WTC11 (cell line): ENCODE measurements at places on chromosomes 1 and 21.

- no peak for DNase-seq
- H3K27ac ChIP-seq, result no peak overlapping the region
- no peaks in the 10 kb centered on the region for H3K36me3 ChIP-seq
- H3K27me3 ChIP-seq, result no peaks in the 10 kb centered on the region
These were observed 1.0 kb upstream of the OR10J4 start for GRCh38 chr1:159430985-159431384.

DNA sequence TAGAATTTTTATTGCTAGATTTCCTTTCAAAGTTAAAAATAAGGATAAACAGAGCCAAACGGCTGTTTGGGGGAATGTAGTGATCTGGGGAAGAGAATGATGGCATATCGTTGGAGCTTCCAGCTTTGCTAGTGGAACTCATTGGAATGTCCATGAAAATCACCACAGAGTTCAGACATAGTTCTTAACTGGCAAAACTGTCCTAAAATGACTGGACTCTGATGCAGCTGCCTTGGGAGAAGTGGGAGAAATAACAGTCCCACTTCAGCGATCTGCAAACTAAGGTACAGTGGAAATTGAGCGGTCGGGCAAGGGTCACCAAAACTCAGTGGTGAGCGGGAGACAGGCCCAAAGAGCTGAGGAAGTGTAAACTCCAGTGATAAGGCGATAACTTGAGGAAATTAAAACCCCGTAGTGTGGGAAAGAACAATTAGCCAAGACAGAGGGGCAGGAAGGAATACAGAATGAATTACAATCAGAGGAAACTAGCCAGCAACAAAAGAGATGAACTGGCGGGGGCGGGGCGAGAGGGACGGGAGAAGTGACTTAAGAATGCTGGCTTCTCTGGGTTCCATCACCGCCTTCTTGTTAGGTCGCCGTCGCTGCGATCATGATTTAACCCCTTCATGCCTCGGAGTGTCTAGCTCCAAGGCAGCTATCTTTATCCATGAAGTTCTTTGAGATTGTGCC lies 89.8 kb upstream of the ARHGAP29 start:
- H3K27ac ChIP-seq, result peak overlapping the region; percentile 30
- peak; percentile 70 for DNase-seq
- H3K4me1 ChIP-seq, result peaks cover 58% of the 10 kb centered on the region
- no peaks in the 10 kb centered on the region for H3K36me3 ChIP-seq
- peak overlapping the region; percentile 56 for H3K4me3 ChIP-seq

DNA sequence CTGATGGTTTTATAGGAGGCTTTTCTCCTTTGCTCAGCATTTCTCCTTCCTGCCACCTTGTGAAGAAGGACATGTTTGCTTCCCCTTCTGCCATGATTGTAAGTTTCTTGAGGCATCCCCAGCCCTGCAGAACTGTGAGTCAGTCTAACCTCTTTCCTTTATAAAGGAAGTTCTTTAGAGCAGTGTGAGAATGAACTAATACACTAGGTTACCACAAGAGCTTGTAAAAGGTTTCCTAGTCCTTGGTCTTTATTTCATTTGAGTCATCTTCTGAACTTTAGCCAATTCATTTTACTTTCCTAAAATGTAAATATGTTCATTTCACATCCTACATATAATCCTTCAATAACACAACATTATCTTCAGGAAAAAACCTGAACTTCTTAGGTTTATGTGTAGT lies 365.3 kb downstream of the HHIPL2 start:
- H3K36me3 ChIP-seq, result no peaks in the 10 kb centered on the region
- DNase-seq, result no peak
- H3K27ac ChIP-seq, result no peak overlapping the region
- H3K4me1 ChIP-seq, result peaks cover 9% of the 10 kb centered on the region

DNA sequence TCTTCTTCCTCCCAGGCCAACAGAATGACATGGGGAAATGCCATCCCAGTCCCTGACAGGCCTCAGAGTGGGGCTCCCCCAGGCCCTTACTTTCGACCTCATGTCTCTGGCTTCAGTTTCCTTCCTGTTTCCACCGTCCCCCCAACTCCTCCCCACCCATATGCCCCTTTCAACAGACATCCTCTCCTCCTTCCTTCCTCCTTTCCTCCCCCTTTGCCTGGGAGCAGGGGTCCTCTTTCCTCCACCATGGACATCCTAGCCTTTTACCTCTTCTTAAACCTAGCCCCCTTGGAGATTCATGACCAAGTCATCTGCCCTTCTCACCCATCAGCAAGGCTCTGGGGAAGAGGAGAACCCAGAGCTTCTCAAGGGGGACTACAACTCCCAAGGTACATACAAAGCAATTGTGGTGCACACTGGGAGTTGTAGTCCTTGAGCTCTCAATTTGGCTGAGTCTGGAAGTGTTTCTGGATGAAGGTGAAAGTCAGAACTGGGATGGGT lies 4.0 kb downstream of the ZBTB7B start:
- H3K36me3 ChIP-seq, result no peaks in the 10 kb centered on the region
- no peak overlapping the region for H3K4me3 ChIP-seq
- no peak for DNase-seq
- peaks cover 48% of the 10 kb centered on the region for H3K4me1 ChIP-seq
- no peaks in the 10 kb centered on the region for H3K27me3 ChIP-seq

- H3K27me3 ChIP-seq, result no peaks in the 10 kb centered on the region
- H3K27ac ChIP-seq, result no peak overlapping the region
- H3K4me1 ChIP-seq, result peaks cover 11% of the 10 kb centered on the region
- H3K36me3 ChIP-seq, result no peaks in the 10 kb centered on the region
- no peak for DNase-seq
- H3K4me3 ChIP-seq, result no peak overlapping the region
These were observed 374.6 kb upstream of the USP24 start for GRCh38 chr1:55589671-55590297.

DNA sequence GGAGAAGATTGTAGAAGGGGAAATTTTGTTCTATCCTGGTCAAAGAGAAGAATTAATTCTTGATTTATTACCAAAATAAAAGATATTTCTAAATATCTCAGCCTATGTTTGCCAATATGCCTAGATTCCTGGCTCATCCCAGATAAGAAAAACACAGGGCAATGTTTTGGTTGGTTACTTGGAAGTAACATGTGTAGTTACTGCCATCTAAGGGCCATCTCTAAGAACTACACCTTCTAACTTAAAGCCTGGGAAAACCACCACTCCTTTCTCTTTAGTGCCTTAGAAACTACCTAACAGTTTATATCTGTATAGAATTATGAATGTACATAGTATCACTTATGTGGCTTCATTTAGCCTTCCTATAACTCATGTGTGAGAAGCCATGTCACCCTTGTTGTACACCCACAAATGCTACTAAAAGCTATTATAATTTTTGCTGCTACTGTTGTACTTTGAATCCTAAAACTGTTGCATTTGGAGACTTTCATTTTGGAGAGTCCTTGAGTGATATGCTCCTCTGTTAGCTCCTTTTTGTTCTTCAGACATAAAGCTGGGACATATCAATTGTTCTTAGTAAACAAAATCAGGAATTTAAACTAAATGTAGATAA lies 4.5 kb downstream of the AIM2 start:
- H3K4me3 ChIP-seq, result no peak overlapping the region
- no peaks in the 10 kb centered on the region for H3K36me3 ChIP-seq
- peak overlapping the region; percentile 38; the same call in 1 of the 2 replicates for H3K27ac ChIP-seq
- no peak for DNase-seq
- peaks cover 12% of the 10 kb centered on the region for H3K4me1 ChIP-seq

DNA sequence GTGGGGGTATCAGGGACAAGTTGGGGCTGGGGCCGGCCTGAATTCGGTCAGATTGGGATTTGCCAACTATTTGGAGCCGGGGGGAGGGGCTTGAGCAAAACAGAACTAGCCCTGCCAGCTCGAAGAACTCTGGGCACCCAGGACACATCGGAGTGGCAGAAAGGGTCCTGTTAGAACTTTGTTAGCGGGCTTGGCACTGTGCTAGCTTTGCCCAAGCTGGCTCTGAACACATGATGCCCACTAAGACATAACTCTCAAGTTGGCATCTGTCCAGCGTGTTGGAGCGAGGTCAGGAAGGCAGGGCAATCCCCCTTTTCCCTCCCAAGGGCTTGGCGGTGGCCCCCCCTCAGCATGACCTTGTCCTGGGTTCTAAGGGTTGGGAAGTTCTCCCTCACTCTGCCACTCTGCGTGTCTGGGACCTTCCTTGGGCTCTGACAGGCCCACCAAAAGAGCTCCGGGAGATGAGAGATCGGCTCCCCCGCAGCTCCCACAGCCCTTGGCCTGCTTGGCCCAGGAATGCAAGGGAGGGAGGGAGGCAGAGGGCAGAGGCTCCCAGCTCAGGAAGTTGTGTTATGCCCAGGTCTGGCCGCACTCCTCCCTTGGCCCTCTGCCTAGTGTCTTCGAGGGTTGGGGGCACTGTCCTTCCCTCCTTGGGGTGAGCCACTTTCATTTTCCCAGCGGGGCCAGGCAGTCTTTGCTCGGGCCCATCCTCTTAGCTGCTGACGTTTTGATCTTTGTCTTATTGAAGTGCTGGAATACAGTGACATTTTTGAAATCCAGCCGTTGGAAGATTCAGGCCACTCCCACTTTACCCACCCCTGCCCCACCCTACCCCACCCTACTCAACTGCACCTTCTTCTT lies 1.2 kb downstream of the LMNA start:
- no peak overlapping the region for H3K27ac ChIP-seq
- peaks cover 42% of the 10 kb centered on the region for H3K4me1 ChIP-seq
- H3K36me3 ChIP-seq, result no peaks in the 10 kb centered on the region
- peaks cover 15% of the 10 kb centered on the region for H3K27me3 ChIP-seq
- DNase-seq, result peak; percentile 59
- peak overlapping the region; percentile 93 for H3K4me3 ChIP-seq

DNA sequence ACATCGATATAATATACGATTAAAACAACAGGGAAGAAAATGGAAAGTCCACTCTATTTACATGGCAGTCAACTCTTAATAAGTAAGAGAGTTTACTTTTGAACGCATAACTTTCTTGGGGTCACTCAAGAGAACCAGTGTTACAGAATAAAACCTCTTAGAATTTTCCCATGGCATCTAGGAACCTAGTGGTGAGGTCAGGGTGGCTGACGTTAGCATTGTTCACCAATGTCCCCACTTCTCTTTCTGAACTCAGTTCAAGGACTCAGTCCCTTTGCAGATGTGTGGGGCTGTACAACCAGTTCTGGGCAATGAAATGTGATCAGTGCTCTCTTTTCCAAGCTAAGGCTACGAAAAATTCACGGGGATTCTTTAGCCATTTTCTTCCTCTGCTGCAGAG lies 2.6 kb upstream of the RNF2 start:
- no peak overlapping the region for H3K4me3 ChIP-seq
- peaks cover 27% of the 10 kb centered on the region for H3K27me3 ChIP-seq
- H3K36me3 ChIP-seq, result no peaks in the 10 kb centered on the region
- H3K27ac ChIP-seq, result no peak overlapping the region

- no peaks in the 10 kb centered on the region; the same call in 1 of the 2 replicates for H3K36me3 ChIP-seq
- H3K27ac ChIP-seq, result no peak overlapping the region
- H3K4me1 ChIP-seq, result no peaks in the 10 kb centered on the region; the same call in none of the 2 replicates
- H3K4me3 ChIP-seq, result no peak overlapping the region
These were observed 277.0 kb downstream of the PTPRU start for GRCh38 chr1:29513357-29513756.

- DNase-seq, result peak; percentile 41
- H3K4me3 ChIP-seq, result peak overlapping the region; percentile 95
- no peaks in the 10 kb centered on the region for H3K27me3 ChIP-seq
- H3K27ac ChIP-seq, result no peak overlapping the region
These were observed 2.1 kb downstream of the ARHGEF2 start for GRCh38 chr1:155976062-155976912.

GRCh38 chr1:21782349-21782867 lies 541 bp downstream of the USP48 start:
- H3K4me3 ChIP-seq, result peak overlapping the region; percentile 90
- no peaks in the 10 kb centered on the region for H3K27me3 ChIP-seq
- no peak for DNase-seq

DNA sequence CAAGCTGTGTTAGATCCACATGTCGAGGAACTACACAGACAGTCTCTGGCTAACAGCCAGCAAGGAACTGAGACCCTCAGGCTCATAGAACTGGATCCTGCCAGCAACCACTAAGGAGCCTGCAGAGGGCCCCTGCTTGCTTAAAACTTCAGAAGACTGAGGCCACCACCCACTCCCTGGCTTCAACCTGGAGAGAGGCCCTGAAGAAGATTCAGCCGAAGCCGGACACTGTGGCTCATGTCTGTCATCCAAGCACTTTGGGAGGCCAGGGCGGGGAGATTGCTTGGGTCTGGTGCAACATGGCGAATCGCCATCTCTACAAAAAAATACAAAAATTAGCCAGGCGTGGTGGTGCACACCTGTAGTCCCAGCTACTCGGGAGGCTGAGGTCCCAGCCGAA lies 92.6 kb upstream of the TMPRSS2 start:
- no peak overlapping the region for H3K27ac ChIP-seq
- DNase-seq, result no peak
- H3K27me3 ChIP-seq, result peaks cover 2% of the 10 kb centered on the region
- no peak overlapping the region for H3K4me3 ChIP-seq

GRCh38 chr1:212979340-212980122 lies 29.2 kb downstream of the VASH2 start:
- no peak for DNase-seq
- H3K27me3 ChIP-seq, result no peaks in the 10 kb centered on the region
- H3K4me3 ChIP-seq, result no peak overlapping the region

DNA sequence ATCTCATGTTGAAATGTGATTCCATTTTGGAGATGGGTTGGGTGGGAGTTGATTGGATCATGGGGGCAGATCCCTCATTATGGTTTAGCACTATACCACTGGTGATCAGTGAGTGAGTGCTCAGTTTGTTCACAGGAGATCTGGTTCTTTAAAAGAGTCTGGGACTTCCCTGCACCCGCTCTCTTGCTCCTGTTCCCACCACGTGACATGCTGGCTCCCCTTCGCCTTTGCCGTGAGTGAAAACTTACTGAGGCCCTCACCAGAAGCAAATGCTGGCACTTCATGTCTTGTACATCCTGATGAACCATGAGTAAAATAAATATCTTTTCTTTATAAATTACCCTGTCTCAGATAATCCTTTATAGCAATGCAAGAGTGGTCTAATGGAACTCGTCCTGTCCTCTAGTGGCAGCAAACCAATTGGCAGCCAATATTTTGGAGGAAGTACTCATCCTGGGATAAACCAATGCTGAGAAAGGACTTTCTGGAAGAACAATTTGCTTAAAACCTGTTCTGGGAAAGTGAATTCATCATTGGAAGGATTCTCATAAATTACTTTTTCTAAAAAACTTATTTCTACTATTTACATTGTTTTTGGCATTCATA lies 27.8 kb upstream of the CYP4A11 start:
- no peak overlapping the region for H3K4me3 ChIP-seq
- no peak for DNase-seq
- H3K27ac ChIP-seq, result no peak overlapping the region
- peaks cover 3% of the 10 kb centered on the region; the same call in 1 of the 2 replicates for H3K36me3 ChIP-seq
- H3K27me3 ChIP-seq, result peaks cover 7% of the 10 kb centered on the region
- H3K4me1 ChIP-seq, result no peaks in the 10 kb centered on the region

- H3K4me3 ChIP-seq, result no peak overlapping the region
- no peaks in the 10 kb centered on the region for H3K27me3 ChIP-seq
- DNase-seq, result no peak
These were observed 90.5 kb downstream of the SELENOF start for GRCh38 chr1:86823386-86823785.

- no peak overlapping the region for H3K4me3 ChIP-seq
- H3K36me3 ChIP-seq, result peaks cover 6% of the 10 kb centered on the region
- H3K27ac ChIP-seq, result no peak overlapping the region
- DNase-seq, result no peak
- no peaks in the 10 kb centered on the region for H3K27me3 ChIP-seq
- H3K4me1 ChIP-seq, result peaks cover 10% of the 10 kb centered on the region
These were observed 496.9 kb upstream of the LRRC7 start for GRCh38 chr1:69070660-69071373.
